ENCODE measurements at places on chromosomes 1 and 21.

- no peak for DNase-seq
Measured at GRCh38 chr1:207902566-207902965, 8.4 kb downstream of the CD34 start.

DNA sequence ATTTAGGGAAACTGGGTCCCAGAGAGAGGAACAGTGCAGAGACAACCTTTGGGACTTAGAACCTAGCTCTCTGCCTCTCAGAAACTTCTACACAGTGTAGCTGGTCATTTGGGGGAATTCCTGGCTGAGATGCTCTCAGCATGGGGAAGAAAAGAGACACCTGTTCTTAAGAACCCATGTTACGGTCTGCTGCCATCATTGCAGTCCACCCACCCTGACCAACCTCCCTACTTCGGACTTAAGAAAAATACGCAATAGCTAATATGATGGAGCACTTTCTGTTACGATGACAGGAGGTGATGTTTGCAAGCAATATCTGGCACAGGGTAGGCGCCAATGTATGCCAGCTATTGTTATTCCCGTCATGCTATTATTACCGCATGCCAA, 177.9 kb downstream of the IGSF21 start:
- DNase-seq: no peak

DNA sequence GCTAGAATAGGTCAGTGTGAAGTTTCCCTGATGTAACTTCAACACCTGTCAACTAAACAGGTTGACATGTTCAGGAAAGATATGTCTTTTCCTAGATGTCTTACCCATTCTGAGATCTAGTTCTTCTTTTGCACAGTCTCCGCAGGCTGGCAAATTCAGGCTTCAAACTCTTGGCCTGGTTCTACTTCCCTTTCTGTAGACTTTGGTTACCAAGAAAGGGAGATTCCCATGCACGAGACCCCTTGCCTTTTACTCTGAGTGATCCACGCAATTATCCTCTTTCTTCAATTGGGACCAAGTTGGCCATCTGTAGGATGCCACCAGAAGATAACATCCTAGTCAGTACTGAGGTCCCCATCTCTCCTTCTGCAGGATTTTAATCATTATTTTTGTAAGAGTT, 2.0 kb downstream of the CFAP45 start:
- no peak for DNase-seq

DNA sequence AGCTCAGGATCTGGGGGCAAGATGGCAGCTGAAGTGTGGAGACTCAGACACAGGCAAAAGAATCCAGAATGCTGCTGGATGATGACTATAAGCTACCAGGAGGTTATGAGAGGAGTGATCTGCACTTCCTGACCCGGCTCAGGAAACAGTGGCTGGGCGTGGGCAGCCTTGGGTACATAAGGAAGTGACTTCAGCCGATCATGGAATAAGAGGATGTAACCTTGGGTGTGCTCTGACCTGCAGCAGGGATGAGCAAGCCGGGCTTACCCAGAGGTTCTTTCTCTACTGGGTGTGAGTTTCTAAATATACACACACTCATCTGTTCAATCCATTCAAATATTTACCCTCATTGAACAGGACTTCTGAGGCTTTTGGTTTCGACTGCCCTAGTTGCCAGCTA, 62.7 kb downstream of the CD34 start:
- DNase-seq: peak; percentile 48

DNA sequence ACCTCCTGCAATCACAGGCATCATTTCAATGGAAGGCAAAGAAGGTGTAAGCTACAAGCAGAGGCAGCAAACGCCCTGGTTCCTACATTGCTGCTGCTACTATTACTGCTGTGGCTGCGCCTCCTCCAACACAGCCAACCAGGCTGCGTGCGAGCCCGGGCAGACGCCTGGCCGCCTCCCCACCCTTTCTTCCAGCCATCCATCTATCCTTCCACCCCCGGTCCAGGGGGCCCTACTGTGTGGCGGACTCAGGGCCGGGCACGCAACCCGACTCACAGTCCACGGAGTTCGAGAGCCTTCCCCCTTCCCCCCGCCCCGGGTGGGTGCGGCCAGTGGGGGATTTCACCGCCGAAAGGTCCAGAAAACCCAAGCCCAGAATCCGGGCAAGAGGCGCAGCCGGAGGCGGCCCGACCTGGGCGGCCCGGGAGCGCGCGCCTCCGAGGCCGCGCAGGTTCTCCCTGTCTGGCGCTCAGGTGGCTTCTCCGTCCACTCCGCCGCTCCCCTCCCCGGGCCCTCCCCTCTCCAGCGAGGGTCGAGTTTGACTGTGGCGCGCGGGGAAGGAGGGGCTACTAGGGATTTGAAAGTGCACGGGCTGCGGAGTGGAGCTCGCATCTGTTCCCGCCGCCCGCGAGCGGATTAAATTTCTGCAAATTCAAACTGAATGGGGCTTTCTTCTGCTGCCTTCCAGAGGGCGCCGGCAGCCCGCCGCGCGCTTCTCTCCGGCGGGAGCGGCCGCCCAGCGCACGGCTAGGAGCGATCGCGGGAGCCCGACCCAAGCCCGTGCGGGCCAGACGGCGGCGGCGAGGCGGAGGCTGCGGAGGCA, at the start of gene HUNK:
HUNK (plus strand) TSS at position 569 of the 823 bp plus-strand sequence. CDS start 655 bp downstream, outside the sequence.
- DNase-seq: peak; percentile 25

DNA sequence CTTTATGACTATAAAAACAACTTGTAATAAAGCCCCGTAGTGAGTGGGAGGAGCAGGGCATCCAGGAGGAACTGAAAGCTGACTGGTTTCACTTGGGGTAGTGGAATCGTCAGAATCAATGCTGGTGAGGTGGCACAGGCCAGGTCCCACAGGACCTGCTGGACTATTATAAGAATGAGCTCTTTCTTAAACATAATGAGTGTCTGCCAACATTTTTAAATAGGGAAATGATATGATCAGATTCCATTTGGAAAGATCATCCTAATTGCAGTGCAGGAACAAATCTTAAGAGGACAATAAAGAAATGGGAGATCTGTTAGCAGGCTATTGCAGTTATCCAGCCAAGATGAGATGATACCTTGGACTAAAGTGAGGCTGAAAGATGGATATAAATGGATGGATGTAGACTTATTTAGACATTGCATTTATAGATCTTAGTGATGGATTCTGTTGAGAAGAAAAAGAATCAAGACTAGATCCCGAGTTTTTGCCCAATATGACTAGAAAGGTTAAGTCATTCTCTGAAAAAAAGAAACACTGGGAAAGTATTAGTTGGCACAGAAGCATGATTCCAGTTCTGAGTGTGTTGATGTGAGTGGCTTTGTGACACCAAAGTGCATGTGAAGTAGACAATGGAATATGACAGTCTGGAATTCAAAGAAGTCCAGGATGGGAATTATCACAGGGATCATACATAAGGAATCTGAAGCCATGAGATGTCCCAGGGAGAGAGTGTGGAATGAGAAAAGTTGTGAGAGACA, 153.3 kb upstream of the SGIP1 start:
- DNase-seq: peak; percentile 46

- peak; percentile 80 for DNase-seq
Measured at GRCh38 chr1:202159534-202160371, 649 bp downstream of the PTPN7 start.

- DNase-seq: no peak
Measured at GRCh38 chr1:9920606-9921005, 10.5 kb upstream of the CTNNBIP1 start.

GRCh38 chr1:25055324-25055780, 125.3 kb upstream of the RUNX3 start:
- no peak for DNase-seq

- peak; percentile 32 for DNase-seq
Measured at GRCh38 chr1:35499652-35500176, 57.5 kb downstream of the KIAA0319L start.

DNA sequence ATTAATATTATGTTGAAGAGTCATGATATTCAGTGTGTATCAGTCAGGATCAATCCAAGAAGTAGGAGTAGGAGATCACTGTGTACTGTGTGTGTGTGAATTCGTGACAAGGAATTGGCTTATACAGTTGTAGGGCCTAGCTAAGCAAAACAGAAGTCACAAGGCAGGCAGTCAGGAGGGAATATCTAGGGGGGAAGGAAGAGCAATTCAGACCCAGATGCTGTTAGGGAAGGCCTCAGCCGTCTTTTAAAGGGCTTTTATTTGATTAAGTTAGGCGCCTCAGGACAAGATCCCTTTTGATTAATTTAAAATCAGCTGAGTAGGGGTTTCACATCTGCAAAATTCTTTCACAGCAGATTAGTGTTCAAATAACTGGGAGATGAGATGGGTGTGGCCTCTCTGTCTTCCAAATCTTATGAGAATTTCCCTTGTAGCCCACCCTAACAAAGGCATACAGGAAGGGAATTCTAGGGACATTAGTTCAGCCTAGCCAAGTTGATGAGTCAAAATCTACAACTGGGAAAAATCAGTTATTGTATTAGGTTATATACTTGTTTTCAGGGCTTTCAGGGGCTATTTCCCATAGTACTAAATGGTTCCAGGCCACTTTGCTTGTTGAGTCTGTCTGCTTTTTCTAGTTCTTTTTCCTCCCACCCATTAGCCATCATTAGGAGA, 47.4 kb downstream of the ALG6 start:
- no peak for DNase-seq

GRCh38 chr1:207244409-207244801, 77.1 kb upstream of the CD55 start:
- no peak for DNase-seq

DNA sequence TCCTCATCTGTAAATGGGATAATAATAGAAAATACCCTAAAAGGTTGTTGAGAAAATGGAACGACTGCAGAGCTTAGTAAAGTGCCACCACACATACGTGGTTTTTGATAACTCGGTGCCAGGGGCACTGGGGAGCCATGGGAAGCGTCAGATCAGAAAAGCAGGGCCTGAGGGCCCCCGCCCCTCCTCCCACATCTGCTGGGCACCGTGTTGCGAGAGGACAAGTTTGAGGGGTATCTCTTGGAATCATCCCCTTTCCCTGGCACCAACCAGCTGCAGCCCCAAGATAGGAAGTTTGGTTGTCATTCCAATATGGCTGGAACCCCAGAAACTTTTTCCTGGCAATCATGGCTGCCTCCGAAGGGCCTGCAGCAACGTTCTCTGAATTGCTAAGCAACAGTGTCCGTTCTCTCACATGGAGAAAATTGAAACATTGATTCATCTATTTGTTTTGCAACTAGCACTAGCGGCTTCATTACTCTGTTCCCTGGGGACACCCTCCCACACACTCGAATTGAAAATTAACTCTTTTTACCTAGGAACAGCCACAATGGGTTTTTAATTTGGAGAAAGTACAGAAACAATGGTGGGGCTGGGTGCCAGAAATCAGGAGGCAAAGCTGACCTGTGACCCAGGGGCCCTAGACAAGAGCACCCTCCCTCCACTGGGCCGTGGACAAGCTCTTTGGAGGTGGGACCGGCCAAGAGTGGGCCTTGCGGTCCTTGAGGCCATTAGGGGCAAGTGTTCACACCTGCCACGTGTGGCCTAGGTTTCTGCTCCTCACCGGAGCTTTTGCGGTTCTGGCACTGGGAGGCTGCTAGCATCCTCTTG, 190.0 kb upstream of the VAMP3 start:
- DNase-seq: no peak

DNA sequence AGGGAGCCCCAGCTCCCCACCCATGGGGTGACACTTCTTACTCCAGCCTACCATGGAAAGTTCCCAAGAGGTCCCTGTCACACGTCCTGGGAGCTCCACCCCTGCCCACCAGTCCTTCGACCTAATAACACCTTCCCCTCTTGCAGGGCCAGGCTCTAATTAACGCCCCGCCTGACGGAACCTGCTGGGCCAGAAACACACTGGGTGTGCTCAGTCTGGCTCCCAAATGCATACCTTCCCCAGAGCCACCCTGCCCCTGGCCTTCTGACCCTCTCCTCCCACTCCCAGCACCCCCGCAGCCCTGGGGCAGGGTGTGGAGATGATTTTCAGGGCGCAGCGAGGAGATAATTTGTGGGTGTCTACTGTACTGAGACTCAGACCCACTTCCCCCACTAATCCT, 20.6 kb downstream of the PGLYRP3 start:
- no peak for DNase-seq

All from activated T-cell treated with anti-CD3 and anti-CD28 coated beads, Interleukin-2, amount 50 U/mL, for 72 hours (primary cell).